ENCODE measurements at places on chromosomes 6 and 20.

DNA sequence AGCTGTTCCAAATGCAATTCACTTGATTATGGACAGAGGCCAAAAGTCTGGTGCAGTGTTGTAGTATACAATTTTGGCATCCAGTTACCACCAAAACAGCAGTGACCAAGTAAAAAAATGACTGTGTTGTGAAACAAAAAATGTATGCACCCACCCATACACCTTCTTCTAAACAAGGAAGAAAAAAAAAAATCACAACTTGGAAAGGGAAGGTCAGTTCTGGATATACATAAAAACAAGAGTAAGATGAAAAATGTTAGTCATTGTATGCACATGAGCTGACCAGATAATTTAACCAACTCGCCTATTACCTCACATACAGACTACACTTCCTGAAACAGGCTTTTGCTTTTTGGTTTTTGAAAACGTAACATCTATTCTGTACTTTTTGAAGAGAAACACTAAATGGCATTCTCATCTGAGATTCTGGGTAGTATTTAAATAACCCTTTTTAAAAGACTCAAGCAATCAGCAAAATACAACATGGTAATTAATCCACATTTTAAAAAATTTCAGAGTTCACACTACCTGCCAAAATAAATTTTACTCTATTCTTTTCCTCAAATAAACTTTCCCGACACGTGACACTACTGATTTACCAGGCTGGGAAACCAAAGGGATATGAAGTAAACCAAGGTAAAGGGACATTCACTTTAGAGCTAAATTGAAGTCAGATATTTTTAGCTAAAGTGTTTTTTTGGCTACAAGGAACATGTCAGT, 141.6 kb upstream of the SHLD1 start:
- no peak for DNase-seq

DNA sequence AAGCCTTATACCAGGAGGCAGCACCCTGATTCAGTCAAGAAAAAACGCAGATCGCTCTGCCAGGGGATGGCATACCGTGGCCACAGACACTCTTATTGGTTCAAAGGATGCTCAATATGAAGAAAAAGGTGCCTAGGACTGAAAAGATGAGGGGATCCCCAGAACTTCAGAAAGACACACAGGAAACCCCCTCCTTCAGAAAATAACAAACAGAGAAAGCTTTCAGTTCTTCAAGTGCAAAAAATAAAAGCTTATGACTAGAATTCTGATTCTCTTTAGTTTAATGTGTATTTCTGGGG, 17.7 kb upstream of the MYB start:
- DNase-seq, result no peak

DNA sequence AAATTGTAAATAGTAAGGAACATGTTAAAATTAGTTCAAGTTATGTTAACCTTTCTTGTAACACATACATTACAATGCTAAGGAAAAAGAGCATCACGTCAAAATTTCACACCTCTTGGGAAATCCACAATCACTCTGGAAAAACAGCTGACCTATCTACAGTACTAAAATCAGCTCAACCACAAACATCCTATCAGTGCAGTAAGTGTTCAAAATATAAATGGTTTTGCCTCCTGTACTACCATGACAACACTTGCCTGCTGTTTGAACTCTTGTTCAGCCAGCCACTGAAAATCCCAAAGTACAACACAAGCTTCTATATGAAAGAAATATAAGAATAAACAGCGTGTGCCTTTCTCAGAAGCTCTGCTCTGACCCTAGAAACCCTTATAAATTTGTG, 83.5 kb upstream of the PLN start:
- DNase-seq, result no peak

- no peak for DNase-seq
These were observed 371.0 kb downstream of the EPHA7 start for GRCh38 chr6:93048381-93048780.

- DNase-seq, result no peak
These were observed 233.3 kb downstream of the PREX1 start for GRCh38 chr20:48594533-48594932.

GRCh38 chr6:108361312-108361932, 66.6 kb downstream of the AFG1L start:
- no peak for DNase-seq

GRCh38 chr20:50680105-50680960, 11.0 kb downstream of the RIPOR3 start:
- no peak for DNase-seq

DNA sequence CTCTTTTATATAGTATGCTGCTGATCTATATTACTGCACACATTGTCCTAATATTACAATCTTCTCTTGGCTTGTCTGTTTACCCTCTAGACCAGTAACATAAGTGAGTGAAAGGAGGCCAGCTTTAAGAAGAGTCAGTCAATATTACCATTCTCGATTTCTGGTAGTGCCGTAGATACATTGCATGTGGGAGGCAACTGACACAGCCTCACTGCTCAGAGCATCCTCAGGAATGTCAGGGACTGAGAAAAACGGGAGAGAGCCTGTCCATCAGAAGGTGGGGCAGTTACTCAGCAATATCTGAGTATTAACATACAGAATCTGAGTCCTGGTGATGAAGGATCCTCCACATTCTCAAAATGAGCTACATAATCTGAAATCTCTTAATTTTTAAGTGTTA, 259.9 kb downstream of the GJA1 start:
- DNase-seq, result no peak

DNA sequence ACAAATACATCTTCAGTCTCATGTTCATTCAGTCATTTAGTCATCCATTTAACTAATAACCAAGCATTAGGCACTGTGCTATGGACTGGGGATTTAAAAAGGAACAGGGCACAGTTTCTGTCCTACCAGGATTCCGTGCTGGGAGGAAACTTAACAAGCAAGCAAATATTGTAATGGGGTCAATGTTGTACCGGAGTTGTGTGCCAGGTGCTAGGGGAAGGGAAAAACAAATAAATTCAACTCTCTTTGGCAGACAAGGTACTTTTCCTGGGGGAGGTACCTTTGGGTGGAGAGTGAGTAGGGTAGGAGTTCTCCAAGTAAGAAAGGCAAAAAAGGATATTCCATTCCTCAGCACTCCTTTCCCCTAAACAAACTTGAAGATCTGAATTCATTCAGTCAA, 90.3 kb downstream of the OLIG3 start:
- DNase-seq, result no peak

DNA sequence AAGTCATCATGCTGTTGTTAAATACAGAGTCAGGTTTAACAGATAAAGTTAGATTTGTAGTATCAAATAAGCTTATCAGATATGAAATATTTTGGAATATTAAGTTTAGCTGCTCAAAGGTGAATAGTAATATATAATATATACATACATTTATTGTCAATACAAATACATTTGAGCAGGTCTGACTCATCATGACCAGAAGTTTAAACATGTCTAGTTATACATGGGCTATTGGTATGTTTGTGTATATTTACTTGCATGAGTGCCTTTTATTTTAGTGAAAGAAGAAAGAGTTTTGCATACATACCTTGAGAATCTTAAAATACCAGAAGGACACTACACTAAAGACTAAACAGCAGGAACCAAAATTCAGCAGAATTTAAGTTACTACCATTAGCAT, 76.8 kb downstream of the BMP5 start:
- DNase-seq, result no peak

DNA sequence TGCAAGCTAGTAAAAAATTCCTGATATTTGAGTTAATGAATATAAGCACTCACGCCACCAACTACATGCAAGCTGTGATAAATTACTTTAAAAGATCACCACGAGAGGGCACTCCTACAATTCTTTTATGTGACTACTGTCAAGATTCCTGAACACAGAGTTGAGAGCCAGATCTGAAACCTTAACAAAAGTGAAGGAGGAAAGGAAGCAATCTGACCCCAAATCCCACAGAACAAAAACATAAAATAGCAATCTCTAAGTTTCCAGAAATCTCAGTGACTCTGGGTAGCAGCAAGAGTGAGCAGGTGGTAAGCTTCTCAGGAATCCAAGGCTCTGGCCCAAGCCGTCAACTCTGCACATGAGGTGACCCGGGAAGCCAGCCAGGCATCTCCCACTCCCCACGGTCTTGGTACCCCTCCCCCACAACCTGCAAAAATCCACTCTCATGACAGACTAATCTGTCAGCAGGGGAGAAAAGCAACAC, 55.1 kb downstream of the STAU1 start:
- DNase-seq, result no peak

GRCh38 chr20:5870568-5870981, 79.8 kb downstream of the TRMT6 start:
- no peak for DNase-seq

GRCh38 chr6:111589366-111589765, 16.3 kb downstream of the TRAF3IP2 start:
- no peak for DNase-seq

GRCh38 chr20:16284385-16285100, 288.7 kb downstream of the KIF16B start:
- DNase-seq, result no peak

- DNase-seq, result no peak
These were observed 133.3 kb upstream of the ARMC2 start for GRCh38 chr6:108714766-108715414.

- no peak for DNase-seq
These were observed 56.6 kb upstream of the NKX2-2 start for GRCh38 chr20:21570285-21570992.

GRCh38 chr20:6026051-6026450, 27.8 kb downstream of the LRRN4 start:
- DNase-seq, result no peak

DNA sequence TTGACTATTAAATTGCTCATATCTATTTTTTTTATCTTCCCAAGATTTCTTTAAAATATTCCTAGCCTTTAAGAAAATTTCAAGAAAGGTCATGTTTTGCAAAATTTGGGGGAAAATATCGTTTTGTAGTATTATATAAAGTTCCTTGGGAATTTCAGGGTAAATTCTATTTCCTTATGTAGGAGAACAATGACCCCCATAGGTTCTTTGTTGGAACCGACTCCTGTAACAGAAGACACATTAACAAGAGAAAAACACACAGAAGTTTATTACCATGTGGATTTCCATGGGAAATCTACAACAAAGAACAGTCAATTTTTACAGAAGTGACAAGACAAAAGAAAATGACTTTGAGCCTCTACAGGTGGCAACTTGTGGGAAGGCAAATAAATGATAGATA, 68.1 kb downstream of the ADGB start:
- no peak for DNase-seq

DNA sequence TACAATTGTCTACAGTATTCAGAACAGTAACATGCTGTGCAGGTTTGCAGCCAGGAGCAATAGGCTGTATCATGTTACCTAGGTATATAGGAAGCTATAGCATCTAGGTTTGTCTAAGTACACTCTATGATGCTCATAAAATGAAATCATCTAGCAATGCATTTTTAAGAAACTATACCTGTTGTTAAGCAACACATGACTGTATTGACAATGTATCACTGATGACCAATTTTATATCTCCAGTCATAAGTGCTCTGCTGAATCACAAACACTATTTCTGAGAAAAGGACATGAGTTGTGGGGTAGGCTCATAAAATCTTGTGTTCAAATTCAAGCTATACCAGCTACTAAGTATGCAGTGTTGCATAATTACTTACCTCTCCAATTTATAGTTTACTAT, 501.3 kb downstream of the CD109 start:
- no peak for DNase-seq

GRCh38 chr6:128305976-128306375, 214.4 kb downstream of the PTPRK start:
- no peak for DNase-seq

DNA sequence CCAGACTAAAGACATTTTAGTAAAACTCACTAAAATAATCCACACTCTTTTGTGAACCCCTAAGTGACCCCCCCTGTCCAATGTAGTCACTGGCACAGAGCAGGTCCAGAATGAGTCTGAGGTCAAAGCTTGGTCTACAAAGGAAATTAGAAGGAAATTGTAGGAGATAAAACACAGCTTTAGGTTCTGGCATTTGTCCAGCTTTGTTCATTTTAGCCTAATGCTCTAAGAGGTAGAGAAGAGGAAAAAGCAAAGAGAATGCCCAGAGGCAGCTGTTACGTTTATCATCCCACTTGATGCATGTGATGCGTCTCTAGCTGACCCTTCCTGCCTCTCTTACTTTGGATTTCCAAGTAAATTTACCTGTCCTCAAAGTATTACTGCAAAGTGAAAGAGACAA, 62.5 kb downstream of the CNKSR3 start:
- no peak for DNase-seq

- DNase-seq, result no peak
These were observed 16.1 kb downstream of the NOL4L start for GRCh38 chr20:32569018-32569379.

GRCh38 chr6:156421933-156422332, 355.2 kb upstream of the ARID1B start:
- no peak for DNase-seq

DNA sequence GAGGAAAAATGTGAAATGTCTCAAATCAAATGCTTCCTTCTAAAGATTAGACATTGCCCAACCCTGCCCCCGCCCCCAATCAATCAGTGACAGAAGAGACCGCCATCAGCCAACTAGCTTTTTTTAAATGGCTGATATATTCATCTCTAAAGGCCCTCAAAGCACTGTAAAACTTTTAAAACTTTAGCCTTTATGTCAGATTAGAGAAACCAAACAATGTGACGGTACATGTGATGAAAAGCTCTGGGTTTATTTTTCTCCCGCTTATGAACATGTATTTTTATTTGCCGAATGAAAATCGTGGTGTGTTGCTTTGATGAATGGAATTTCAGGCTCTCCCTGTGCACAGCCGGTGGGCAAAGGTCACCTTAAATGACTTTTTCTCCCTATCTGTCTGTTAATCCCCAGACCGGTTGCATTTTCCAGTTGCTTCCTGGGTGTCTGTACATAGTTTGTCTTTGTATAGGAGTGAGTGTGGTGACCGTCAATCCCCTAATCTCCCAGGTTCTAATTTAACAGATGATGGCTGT, 38.5 kb downstream of the TBC1D7 start:
- no peak for DNase-seq

DNA sequence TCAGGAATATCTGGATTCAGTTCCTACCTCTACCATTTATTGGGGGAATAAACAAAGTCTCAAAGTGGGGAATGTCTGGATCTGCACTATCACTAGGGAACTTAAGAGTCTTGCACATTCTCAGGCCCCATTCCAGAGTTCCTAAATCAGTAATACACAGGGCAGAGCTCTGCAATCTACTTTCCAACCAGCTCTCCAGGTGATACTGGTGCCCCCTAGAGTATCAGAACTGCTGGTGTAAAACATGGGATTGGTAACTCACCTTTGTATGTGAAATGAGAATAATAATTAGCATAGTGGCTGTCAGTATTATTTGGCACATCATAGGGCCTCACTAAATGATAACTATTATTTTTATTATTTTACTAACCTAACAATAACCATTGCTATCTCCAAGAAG, 278.8 kb upstream of the IMPG1 start:
- no peak for DNase-seq

- no peak for DNase-seq
These were observed 79.1 kb downstream of the RPP40 start for GRCh38 chr6:4924661-4925271.

GRCh38 chr6:16271428-16271827, 33.0 kb downstream of the GMPR start:
- no peak for DNase-seq

Measured in stimulated activated CD8-positive, alpha-beta memory T cell treated with anti-CD3 and anti-CD28 coated beads, Interleukin-4, amount 100 ng/mL, for 4 hours (primary cell).